Activated CD8-positive, alpha-beta memory T cell treated with anti-CD3 and anti-CD28 coated beads, Interleukin-2, amount 10 ng/mL, durations not matched to agents 7 days and 5 days (primary cell): ENCODE measurements at places on chromosomes 5 and 9. TPM values are rescaled to one million over a fixed set of nuclear protein-coding genes. Genes with fewer than 3 reads are reported as not detected.

DNA sequence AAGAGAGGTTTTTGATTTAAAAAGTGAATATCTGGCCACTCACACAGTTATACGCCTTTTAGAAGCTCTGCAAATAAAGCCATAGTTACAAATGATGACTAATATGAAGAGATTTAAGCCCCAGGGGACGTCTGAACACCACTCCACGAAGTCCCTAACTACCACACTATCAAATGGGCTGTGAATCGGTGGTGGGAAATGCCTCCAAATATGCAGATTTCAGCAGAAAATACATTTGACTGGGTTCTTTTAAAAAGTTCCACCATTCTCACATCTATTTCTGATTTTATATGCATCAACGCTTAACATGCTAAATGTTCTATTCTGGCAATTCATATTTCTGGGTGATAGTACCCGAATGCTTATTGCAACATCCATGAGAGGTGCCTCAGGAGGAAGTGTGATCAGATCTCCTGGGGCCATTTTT, 22.5 kb downstream of the TICAM2 start:
- no peaks in the 10 kb centered on the region for H3K27me3 ChIP-seq
- H3K36me3 ChIP-seq: no peaks in the 10 kb centered on the region
- no peak overlapping the region for H3K4me3 ChIP-seq
- H3K27ac ChIP-seq: no peak overlapping the region

DNA sequence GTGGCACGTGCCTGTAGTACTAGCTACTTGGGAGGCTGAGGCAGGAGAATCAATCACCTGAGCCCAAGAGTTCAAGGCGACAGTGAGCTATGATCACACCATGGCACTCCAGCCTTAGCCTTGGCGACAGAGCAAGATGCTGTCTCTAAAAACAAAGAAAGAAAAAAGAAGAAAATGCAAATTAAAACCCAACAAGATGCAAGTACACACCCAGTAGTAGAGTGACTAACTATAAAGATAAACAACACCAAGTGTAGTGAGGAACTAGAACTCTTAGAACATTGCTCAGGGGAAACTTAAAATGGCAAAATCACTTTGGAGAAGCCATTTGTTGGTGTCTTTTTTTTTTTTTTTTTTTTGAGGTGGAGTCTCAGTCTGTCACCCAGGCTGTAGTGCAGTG, 34.7 kb upstream of the RARS1 start:
- no peak overlapping the region for H3K27ac ChIP-seq
- H3K27me3 ChIP-seq: peaks cover 10% of the 10 kb centered on the region
- H3K4me3 ChIP-seq: no peak overlapping the region
- H3K4me1 ChIP-seq: no peaks in the 10 kb centered on the region

CDKN2A gene
- total RNA-seq: 34.1 TPM

GRCh38 chr5:137402436-137403187, 96.5 kb downstream of the SPOCK1 start:
- peaks cover 2% of the 10 kb centered on the region for H3K27me3 ChIP-seq
- peak overlapping the region; percentile 39 for H3K27ac ChIP-seq
- H3K4me3 ChIP-seq: no peak overlapping the region
- no peaks in the 10 kb centered on the region for H3K36me3 ChIP-seq
- no peak for DNase-seq

DNA sequence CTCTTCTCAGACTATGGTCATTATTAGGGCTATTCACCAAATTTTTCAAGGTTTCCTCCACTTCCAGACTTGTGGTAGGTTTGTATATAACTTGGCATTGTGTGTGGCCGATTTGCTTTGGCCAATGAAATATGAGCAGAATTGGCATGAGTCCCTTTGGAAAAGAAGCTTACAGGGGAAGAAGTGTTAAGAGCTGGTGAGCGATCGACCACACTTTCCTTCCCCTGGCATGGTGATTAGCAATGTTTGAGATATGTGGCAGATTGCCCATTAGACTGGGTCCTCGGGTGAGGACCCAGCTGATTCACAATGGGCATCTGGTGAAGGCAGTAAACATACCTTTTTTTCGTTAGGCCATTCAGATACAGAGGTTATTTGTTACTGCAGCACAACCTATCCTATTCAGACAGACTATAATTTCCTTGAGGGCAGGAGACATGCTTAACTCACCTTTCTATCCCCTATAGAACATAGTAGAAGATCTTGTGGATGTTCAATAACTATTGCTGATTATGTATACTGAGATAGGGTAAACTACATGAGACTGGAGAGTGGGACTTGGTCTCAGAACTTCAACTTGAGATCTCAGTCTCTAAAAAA, 62.8 kb upstream of the KLF9 start:
- no peaks in the 10 kb centered on the region for H3K27me3 ChIP-seq
- no peak for DNase-seq
- H3K4me1 ChIP-seq: no peaks in the 10 kb centered on the region
- no peak overlapping the region for H3K4me3 ChIP-seq

- no peaks in the 10 kb centered on the region for H3K36me3 ChIP-seq
- H3K4me3 ChIP-seq: no peak overlapping the region
- no peaks in the 10 kb centered on the region for H3K27me3 ChIP-seq
- peaks cover 7% of the 10 kb centered on the region for H3K4me1 ChIP-seq
- no peak overlapping the region for H3K27ac ChIP-seq
- peak; percentile 84 for DNase-seq
Observed at GRCh38 chr5:6765612-6766525, 52.6 kb downstream of the TENT4A start.

VCAN gene
- total RNA-seq: 0.45 TPM

REEP2 gene
- 1.7 TPM for total RNA-seq

GRCh38 chr5:150295172-150295634, 5.6 kb upstream of the CAMK2A start:
- H3K36me3 ChIP-seq: no peaks in the 10 kb centered on the region
- H3K4me1 ChIP-seq: no peaks in the 10 kb centered on the region
- H3K4me3 ChIP-seq: no peak overlapping the region
- peaks cover 20% of the 10 kb centered on the region for H3K27me3 ChIP-seq
- no peak for DNase-seq
- no peak overlapping the region for H3K27ac ChIP-seq

GRCh38 chr9:98101868-98102273, 17.2 kb downstream of the TRIM14 start:
- peak; percentile 94 for DNase-seq
- peak overlapping the region; percentile 99 for H3K27ac ChIP-seq
- peaks cover 88% of the 10 kb centered on the region for H3K4me1 ChIP-seq
- peak overlapping the region; percentile 77 for H3K4me3 ChIP-seq

- peak overlapping the region; percentile 2 for H3K4me3 ChIP-seq
- H3K27me3 ChIP-seq: no peaks in the 10 kb centered on the region
- no peak for DNase-seq
- peaks cover 49% of the 10 kb centered on the region for H3K36me3 ChIP-seq
- peaks cover 86% of the 10 kb centered on the region for H3K4me1 ChIP-seq
Observed at GRCh38 chr5:132438917-132439316, 51.7 kb downstream of the IRF1 start.

- H3K27ac ChIP-seq: peak overlapping the region; percentile 79
- no peaks in the 10 kb centered on the region for H3K27me3 ChIP-seq
- no peak for DNase-seq
- H3K36me3 ChIP-seq: peaks cover 80% of the 10 kb centered on the region
Observed at GRCh38 chr9:120916991-120917880, 9.4 kb downstream of the TRAF1 start.

CREBRF gene
- total RNA-seq: 11.2 TPM

FOXD1 gene
- 0.59 TPM for total RNA-seq

DNA sequence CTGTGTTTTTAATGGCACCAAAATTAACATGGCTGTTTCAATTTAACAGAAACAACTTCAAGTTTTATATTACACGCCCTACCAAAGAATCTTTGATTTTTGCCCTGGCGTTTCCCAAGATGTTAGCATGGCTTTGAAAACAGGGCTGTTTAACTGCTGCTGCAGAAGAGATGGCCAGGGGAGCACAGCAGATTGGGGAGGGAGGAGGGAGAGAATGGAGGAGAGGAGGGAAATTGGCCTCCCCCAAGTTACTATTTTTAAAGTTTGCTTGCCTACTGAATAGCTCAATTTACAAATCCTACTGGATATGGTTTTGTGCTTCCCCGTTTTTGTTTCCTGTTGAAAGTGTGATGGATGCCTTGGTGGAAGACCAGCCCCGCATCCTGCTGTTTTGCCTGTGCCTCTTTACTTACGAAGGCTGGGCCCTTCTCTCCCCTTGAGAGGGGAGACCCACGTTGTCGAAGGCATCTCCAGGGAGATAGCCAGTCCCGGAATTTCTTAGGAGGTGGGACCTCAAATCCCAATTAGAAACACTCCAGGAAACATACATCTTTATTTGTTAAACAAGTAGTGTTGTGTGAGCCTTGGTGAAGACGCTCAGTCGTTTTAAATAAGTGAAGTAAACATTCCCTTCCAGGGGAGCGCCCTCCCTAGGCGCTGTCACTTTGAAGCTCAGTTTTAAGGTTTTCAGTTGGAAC, 98.6 kb downstream of the AOPEP start:
- H3K36me3 ChIP-seq: peaks cover 13% of the 10 kb centered on the region
- no peak overlapping the region for H3K27ac ChIP-seq
- no peak for DNase-seq
- H3K4me1 ChIP-seq: peaks cover 14% of the 10 kb centered on the region
- no peak overlapping the region for H3K4me3 ChIP-seq
- H3K27me3 ChIP-seq: no peaks in the 10 kb centered on the region

GRCh38 chr5:14405706-14406553, 175.7 kb upstream of the OTULINL start:
- H3K4me1 ChIP-seq: peaks cover 13% of the 10 kb centered on the region
- peaks cover 13% of the 10 kb centered on the region for H3K27me3 ChIP-seq
- peaks cover 10% of the 10 kb centered on the region for H3K36me3 ChIP-seq
